ENCODE measurements at places on chromosomes 3 and 15.

DNA sequence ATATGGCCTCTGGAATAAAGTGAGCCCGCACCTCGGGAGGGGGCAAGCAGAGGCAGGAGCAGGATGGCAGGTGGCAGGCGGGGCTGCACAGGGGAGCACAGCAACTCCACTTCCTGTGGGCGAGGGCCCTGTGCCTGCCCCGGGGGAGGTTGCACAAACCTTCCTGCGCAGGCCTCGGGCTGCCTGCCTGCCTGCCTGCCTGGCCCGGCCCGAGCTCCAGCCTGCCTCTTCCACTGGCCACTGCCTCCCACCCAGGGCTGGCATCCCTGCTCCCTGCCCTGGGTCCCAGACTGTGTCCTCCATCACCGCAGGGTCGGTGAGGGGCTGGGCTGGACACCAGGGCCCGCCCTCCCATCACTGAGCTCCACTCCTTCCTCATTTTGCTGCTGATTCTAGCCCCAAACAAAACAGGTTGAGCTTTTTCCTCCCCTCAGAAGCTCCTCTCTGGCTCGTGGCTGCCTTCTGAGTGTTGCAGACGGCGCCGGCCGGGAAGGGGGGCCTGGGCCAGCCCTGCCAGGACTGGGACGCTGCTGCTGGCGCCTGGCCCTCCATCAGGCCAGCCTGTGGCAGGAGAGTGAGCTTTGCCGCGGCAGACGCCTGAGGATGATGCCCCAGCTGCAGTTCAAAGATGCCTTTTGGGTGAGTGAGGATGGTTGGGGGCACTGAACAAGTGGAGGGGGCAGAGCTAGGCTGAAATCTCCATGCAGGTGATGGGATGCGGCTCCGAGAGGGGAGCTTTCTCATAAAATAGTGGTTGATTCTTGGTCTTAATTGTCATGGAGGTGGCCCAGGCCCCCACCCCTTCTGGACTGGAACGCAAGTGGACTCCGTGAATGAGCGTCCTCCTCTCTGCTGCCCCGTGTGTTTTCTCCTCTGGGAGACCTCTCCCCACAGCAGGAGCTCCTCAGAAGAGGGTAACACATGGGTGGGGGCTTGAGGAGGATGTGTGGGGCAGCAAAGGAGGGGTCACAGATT is at the start of gene PSTPIP1:
PSTPIP1 (plus strand) TSS at position 156 of the 975 bp plus-strand sequence; CDS start at position 604, 448 bp downstream.
- no peak for DNase-seq

DNA sequence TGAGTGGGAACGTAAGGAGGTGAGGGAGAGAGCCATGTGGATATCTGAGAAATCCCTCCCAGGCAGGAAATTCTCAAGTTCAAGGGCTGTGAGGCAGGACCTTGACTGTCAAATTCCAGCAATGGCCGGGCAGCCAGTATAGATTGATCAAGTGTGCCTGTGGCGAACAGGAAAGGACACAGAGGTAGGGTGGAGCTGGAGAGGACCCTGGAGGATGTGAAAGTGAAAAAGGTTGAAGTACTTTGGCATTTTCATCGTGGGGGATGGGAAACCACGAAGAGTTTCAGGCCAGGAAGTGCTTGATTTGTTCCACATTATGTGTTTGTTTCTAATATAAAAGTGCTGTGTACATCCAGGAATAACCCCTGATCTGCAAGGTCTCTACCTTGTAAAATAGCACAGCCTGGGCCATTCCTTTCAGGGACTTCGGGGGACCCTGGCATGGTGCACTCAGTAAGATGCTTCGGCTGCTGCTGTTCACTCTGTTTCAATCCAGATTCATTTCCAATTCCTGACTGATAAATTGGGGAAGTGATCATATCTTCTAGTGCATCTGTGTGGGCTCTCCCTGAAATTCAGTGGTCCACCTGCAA is 156.6 kb downstream of the MCTP2 start:
- no peak for DNase-seq

DNA sequence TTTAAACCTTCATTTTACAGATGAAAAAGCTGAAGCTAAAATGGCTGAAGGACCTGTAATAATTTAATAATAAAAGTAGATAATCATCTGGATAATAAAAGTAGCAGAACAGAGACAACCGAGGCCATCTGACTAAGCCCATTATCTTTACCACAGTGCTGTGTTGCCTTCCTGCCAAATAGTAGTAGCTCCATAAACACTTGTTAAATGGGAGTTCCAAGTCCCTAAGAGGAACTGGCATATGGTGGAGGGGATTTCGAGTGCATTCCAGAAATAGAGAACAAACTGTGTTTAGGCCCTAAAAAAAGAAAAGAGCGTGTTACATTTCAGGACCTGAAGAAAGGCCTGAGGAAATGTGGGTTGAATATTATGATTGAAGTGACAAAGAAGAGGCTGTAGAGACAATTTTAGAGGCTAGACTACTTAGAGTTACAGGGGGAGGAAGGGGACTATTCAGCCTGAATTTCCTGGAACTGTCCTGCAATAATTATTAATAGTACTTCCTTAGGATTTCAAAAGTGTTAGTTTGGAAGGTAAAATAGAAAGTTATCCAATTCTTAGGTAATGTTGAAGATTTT is 424.3 kb downstream of the ROBO2 start:
- DNase-seq, result no peak

DNA sequence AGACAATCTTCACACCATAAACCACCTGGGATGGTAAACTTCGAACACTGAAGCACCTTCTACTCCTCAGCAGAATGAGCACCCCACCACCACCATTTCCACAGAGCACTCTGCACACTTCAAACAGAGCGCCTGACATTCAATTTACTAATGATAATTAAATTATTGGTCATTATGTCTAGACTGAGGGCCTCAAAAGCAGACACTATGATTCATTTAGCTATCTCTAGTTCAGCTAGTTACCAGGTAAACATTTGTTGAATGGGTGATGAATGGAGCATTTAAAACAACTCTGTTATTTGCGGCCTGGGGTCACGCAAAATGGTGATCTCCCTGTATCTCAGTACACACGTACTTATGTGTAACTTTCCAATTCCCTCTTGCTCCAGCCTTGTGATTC is 40.9 kb downstream of the ACAP2 start:
- DNase-seq, result no peak

DNA sequence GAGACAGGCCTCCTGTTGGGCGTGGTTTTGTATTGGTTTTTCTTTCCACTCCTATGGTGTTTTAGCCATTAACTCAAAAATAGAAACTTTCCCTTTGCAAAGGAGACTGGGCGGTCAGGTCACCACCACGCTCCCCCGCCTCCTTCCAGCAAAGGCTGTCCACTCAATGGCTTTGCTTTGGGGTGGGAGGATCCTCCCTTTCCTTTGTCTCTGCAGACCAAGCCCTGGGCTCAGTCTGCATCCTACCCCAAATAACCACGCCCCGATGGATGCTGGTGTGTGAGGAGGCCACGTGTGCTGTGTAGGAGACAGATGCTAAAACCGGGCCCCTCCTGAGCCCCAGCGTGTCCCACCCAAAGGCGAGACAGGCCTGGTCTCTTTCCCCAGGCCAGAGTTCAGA is 68.5 kb downstream of the GRIP2 start:
- no peak for DNase-seq

DNA sequence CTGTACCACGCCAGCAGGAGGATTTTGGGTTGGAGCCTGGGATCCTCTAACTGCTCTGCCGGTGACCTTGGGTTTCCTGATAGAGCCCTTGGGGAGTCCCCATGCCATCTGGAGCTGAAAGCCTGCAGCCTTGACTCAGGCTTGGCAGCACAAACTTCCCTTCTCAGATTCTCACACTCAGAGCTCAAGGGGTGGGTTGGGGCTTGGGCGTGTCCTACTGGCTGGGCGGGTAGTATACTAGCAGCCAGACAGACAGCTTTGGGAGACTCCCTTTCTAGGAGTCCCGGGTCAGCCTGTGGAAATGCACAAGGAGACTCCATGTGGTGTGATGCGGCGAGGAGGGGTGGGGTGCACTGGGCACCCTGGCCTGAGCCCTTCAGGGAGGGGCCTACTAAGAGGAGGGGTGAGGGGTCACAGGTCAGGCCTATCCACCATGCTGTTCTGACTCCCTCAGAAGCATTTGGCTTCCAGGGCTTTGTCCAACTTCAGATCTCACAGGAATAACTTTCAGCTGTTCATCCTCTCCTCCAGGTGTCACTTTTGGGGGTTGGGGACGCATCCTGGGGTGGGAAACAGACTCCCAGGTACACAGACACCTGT is 21.6 kb upstream of the PLXNA1 start:
- peak; percentile 70 for DNase-seq

DNA sequence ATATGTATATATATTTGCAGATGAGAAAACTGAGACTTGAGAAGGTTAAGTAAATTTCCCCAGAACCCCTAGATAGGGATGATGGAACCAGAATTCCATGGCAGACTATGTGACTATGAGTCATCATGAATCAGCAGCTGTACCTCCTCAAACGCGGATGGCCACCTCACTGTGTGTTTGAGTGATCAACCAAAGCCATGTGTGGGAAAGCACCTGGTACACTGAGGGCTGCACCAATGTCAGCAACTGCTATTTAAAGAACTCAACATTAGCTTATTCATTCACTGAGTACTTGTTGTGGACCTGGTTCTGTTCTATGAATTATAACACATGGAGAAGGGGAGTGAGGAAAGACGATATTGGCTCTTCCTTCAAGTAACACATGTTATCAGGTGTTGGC is 377.0 kb downstream of the GAP43 start:
- no peak for DNase-seq

DNA sequence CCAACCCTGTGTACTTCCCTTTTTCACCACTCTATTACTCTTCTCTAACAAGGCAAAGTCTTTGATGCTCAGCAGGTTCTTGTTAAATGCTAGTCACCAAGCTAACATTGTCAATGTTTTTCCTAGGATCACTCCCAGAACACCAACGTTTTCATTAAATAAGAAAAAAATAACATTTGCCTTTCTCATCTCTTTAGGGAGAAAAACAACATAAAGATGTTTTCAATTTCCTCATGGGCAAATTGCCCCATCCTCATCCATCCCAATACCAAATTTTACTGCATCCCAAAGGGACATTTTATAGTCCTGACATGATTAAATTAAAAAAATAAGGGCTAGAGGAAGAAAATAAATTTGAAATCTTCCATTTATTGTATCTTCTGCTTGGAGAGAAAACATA is 106.5 kb downstream of the SUCNR1 start:
- DNase-seq, result no peak

DNA sequence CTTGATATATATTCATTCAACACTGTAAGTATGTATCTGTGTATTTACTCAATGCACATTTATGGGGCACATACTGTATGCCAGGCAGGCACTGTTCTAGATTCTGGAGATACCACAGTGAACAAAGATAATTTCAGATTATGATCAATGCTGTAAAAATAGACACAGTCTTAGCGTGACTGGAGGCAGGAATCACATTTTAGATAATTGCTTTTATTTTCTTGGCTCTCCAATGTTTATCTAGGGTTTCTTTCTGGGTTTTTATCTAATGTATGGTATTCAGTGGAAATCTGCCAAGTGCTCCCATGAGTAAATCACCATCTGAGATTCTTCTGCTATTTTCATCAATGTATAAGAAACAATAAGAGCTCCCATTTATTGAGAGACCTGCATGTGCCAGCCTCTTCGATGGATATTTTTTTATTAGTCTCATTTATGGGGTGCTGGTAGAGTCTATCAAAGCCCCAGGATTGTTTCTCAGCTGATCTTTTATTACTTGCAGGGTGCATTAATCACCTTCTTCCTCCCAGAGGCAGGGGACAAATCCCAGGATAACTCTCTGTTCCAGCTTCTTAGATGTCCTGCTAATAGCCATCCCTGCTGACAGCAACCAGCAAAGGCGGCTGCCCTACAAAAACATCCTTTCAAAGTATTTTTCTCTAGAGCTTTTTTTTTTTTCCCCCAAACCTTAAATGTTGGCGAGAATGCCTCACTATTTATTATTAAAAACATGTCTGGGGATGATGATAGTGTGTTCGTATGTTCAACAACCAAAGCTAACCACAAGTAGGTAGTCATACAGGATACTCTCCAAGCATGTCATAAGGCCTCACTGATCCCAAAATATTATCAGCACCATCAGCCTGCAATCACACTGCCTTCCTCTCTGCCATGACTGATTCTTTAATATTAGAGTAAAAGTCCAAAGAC is 331.0 kb upstream of the RASGRP1 start:
- no peak for DNase-seq

DNA sequence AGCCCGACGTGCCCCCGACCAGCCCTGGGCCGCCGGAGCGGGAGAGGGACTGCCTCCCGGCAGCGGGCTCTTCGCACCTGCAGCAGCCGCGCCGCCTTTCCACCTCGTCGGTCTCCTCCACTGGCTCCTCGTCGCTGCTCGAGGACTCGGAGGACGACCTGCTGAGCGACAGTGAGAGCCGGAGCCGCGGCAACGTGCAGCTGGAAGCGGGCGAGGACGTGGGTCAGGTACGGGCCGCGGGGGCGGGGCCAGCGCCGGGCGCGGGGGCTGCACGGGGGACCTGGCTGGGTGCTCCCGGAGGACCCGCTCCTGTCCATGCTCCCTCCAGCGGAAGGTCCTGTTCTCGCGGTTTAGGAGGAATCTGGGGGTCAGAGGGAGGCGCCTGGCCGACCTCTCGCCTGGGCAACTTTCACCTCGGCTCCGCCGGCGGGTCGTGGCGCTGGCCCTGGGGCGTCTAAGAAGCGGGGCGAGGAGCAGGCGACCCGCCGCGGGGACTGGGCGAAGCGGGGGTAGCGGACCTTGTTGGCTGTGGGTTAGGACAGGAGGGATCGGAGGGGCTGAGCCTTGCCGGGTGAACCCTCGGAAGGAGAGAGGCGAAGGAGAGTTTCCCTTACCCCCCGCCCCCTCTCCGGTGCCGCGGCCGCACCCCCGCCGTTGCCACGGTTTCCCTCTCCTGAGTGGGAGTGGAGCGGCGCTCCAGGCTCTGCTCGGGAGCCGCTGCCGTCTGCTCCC is 682 bp downstream of the ITPKA start:
- DNase-seq, result no peak

DNA sequence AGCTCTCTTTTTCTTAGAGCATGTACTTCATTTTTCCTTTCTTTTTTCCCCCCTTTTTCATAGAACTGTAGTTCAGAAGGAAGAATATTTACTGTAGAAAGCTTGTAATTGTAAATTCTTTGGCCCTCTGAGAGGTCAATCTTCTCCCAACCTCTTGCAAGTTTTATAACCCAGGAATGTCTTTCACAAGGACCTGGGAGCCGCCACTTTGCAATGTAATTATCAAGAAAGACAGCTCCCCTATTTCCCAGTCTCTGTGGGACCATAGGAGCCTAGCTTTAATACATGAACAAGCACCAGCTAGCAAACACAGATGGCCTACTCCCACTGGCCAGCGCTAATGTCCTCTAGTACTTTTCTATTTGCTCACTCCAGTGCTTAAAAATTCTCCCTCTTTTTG is 51.4 kb downstream of the NFKBIZ start:
- no peak for DNase-seq

GRCh38 chr3:15324379-15324808 is 8.0 kb downstream of the SH3BP5 start:
- no peak for DNase-seq

- DNase-seq, result no peak
Measured at GRCh38 chr3:119225121-119225520, 15.6 kb downstream of the B4GALT4 start.

DNA sequence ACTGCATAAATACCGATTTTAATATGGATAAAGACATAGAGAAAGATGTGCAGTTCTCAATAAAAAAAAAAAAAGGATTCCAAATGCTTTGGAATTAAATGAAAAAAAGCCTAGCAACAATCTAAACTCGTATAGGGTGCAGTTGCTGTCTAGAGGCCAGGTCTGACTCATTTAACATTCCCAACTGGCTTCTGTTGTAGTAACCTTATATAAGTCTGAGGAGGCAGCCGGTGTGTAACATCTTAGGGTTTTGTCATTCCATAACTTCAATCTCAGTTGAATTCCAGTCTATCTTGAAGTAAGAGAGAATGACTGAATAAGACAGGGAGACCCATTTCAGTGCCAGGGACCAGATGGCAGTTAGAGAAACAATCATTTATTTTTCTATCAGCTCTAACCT is 6.5 kb downstream of the PDCD10 start:
- no peak for DNase-seq
